ENCODE measurements at places on chromosomes 3 and 15. TPM values are rescaled to one million over a fixed set of nuclear protein-coding genes. Genes with fewer than 3 reads are reported as not detected.

- no peaks in the 10 kb centered on the region for H3K4me1 ChIP-seq
- H3K4me3 ChIP-seq = no peak overlapping the region
- no peak overlapping the region for H3K27ac ChIP-seq
- no peaks in the 10 kb centered on the region for H3K36me3 ChIP-seq
Measured at GRCh38 chr3:21216598-21216997, 534.4 kb downstream of the ZNF385D start.

CRTAP gene
- 127 TPM for total RNA-seq

SCAANT1 gene
- total RNA-seq = not detected

TPRG1 gene
- 0.71 TPM for total RNA-seq

DNA sequence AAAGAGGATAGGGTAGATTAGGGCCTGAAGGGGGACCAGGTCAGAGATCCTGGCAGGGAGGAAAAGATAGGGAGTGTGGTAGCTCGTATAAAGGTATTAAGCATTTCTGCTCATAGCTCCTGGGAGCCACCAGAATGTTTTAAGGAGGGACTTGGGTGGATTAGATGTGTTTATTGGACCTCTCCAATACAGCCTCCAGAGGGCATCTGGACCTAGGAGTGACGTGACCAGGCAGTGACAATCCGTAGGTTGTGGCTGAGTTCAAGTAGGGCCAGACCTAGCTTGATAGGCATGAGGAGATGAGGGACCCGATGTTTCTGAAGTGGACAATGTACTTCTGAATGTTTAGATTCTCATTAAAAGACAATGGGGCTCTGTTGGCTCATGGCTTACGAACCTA lies 435.2 kb downstream of the MCTP2 start:
- H3K36me3 ChIP-seq = no peaks in the 10 kb centered on the region
- peaks cover 10% of the 10 kb centered on the region for H3K4me1 ChIP-seq
- no peak overlapping the region for H3K4me3 ChIP-seq
- no peaks in the 10 kb centered on the region for H3K27me3 ChIP-seq
- no peak for DNase-seq

USP8 gene
- total RNA-seq = 47.7 TPM

GRCh38 chr3:129602730-129603560 lies 3.5 kb downstream of the PLXND1 start:
- DNase-seq = peak; percentile 60
- no peaks in the 10 kb centered on the region for H3K36me3 ChIP-seq
- H3K27ac ChIP-seq = no peak overlapping the region
- H3K27me3 ChIP-seq = peaks cover 42% of the 10 kb centered on the region
- no peak overlapping the region for H3K4me3 ChIP-seq

KBTBD13 gene
- total RNA-seq = not detected

GRCh38 chr3:122646146-122646988 lies 34.3 kb upstream of the PARP14 start:
- no peak for DNase-seq
- H3K27ac ChIP-seq = no peak overlapping the region
- peaks cover 5% of the 10 kb centered on the region for H3K4me1 ChIP-seq
- H3K4me3 ChIP-seq = no peak overlapping the region

- no peaks in the 10 kb centered on the region for H3K36me3 ChIP-seq
- H3K4me1 ChIP-seq = no peaks in the 10 kb centered on the region
- no peak overlapping the region for H3K4me3 ChIP-seq
- H3K27me3 ChIP-seq = no peaks in the 10 kb centered on the region
- H3K27ac ChIP-seq = no peak overlapping the region
Measured at GRCh38 chr3:28564211-28564610, 215.6 kb upstream of the AZI2 start.

ALAS1 gene
- 35.0 TPM for total RNA-seq

DNA sequence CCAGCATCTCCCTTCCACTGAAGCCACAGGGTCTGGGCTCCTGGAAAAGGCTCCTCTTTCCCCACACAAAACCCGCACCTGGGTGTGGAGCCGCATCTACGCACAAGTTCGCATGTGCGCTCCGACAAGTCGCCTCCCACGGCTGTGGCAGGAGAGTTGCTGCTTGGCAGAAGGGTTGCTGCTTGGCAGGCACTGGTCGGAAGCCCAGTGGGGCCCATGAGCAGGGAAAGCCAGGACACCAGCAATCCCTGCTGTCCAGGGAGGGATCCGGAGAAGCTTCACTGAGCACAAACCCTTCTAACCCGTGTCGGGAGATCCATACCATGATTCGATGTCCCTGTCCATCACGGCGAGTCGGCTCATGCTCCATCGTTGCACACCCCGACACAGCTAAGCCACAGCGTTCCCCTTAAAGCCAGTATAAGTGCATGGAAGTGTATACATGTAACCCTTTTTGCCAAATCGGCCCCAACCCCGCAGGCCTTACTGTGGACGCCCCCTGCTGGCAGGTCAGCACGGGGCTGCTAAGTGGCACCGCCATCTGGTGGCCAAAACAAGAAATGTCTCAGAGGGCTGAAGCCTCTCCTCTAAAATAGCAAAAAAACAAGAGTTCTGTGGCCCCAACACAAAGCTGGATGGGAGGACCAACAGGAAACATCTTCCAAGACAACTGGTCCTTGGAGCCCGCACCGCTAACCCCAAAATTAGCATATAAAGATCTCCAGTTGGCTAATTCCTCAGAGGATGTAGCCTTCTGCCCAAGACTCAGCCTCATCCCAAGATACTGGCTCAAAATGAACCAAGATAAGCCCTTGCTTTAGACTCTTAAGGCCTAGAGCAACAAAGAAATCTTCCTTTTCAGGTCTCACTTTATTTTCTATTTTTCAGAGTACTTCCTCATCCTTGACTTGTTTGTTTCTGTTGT lies 8.3 kb downstream of the ANKRD63 start:
- peaks cover 1% of the 10 kb centered on the region for H3K4me1 ChIP-seq
- peak; percentile 92 for DNase-seq
- no peaks in the 10 kb centered on the region for H3K36me3 ChIP-seq
- H3K4me3 ChIP-seq = no peak overlapping the region
- peaks cover 29% of the 10 kb centered on the region for H3K27me3 ChIP-seq

GRCh38 chr3:110393941-110394340 lies 677.7 kb upstream of the NECTIN3 start:
- H3K36me3 ChIP-seq = no peaks in the 10 kb centered on the region
- no peak overlapping the region for H3K27ac ChIP-seq
- no peaks in the 10 kb centered on the region for H3K27me3 ChIP-seq
- no peak for DNase-seq

TIMP4 gene
- total RNA-seq = 0.15 TPM

DNA sequence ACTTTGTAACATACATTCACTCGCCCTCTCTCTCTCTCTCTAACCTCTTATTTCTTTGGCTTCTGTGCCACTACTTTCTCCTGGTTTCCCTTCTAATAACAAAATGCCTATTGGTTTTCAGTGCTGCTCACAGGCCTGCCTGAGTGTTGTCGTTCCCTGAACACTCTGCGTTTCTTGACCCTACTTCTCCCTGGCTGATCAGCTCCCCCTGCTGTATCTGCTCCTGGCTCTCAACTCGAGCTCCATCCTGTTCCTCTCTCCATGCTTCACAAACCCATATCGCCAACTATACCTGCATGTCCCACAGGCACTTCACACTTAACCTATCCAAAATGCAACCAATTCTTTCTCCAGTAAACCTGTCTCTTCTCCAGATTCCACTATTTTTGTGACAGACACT lies 111.4 kb downstream of the OPA1 start:
- H3K4me1 ChIP-seq = peaks cover 29% of the 10 kb centered on the region
- H3K27ac ChIP-seq = no peak overlapping the region
- peaks cover 30% of the 10 kb centered on the region for H3K27me3 ChIP-seq

GRCh38 chr3:106685745-106686144 lies 691.5 kb upstream of the CCDC54 start:
- H3K4me1 ChIP-seq = peaks cover 10% of the 10 kb centered on the region
- H3K27ac ChIP-seq = no peak overlapping the region
- H3K36me3 ChIP-seq = no peaks in the 10 kb centered on the region
- no peaks in the 10 kb centered on the region for H3K27me3 ChIP-seq
- no peak for DNase-seq
- H3K4me3 ChIP-seq = no peak overlapping the region

- H3K4me1 ChIP-seq = no peaks in the 10 kb centered on the region
- H3K36me3 ChIP-seq = no peaks in the 10 kb centered on the region
- no peak overlapping the region for H3K27ac ChIP-seq
Measured at GRCh38 chr3:30397030-30397429, 209.4 kb upstream of the TGFBR2 start.

DNA sequence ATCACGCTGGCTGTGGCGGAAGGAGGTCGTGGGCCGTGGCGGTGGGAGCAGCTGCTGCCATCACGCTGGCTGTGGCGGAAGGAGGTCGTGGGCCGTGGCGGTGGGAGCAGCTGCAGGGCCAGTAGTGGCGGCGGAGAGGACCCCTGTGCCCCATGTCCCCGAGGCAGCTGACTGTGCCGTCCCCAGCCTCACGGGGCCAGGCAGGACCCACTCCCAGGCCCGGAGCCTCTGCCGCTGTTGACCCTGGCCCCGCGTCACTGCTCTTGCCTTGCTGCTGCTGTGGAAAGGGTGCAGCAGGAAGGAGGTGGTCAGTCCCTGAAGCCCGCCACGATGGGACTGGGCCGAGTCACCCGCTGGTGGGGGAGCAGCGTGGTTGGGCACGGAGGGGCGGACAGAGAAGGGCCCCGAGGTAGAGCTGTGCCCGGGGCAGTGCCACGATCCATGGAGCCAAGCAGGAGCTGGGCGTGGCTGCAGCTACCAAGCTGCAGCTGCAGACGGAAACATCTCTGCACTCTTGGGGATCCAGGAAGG lies 71.2 kb downstream of the GLB1 start:
- H3K27me3 ChIP-seq = no peaks in the 10 kb centered on the region
- DNase-seq = no peak
- H3K36me3 ChIP-seq = no peaks in the 10 kb centered on the region
- peaks cover 7% of the 10 kb centered on the region for H3K4me1 ChIP-seq
- no peak overlapping the region for H3K27ac ChIP-seq

DNA sequence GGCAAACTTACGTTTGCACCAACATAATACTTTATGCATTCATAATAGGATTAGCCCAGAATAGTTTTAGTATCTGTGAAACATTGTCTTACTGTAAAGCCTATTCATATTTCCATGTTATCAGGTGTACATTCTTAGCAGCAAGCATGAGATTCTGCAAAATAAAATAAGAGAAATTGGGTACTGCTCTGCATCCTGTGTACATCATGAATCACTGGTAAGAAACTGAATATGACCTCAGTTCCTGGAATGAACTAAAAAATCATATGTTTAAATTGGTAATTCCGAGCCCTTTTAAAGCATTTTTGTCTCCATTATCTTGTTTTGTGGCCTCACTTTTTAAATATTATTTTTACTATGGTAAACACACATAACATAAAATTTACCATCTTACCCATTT lies 605.1 kb downstream of the ROBO1 start:
- H3K36me3 ChIP-seq = no peaks in the 10 kb centered on the region
- H3K4me1 ChIP-seq = no peaks in the 10 kb centered on the region
- DNase-seq = no peak
- no peak overlapping the region for H3K4me3 ChIP-seq

DNA sequence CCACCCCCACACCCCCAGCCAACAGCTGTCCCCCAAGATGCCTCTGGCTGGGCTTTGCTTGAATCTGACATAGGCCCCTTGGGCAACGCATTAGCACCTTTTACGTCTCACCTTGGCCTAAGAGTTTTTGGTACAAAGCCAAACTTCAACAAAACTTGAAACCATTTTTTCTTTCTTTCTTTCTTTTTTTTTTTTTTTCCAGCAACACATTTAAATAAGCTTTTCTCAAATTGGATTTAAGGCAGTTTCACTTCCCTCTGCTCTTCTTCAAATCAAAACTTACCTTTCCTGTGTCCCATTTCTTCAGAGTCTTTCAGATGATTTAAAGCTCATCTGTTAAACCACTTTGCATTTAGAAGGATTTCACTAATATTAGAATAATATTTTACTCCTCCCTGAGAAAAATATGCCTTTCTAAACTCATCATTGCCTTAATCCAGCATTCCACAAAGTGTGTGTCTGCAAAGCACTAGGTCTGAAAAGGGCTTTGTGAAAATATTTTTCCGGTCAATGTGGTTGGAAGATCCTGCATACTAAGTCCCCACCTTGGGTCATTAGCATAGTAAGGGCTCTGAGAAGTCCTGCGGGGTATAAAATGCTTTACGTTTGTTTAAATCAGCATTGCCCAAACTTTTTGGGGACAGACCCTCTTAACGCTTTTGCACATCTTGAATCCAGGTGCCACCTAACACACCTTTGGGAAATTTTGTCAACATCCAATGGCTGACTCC lies 217.0 kb downstream of the TLE3 start:
- no peak for DNase-seq
- no peaks in the 10 kb centered on the region for H3K36me3 ChIP-seq
- H3K27me3 ChIP-seq = no peaks in the 10 kb centered on the region
- no peak overlapping the region for H3K27ac ChIP-seq
- no peak overlapping the region for H3K4me3 ChIP-seq
- H3K4me1 ChIP-seq = peaks cover 8% of the 10 kb centered on the region

DNA sequence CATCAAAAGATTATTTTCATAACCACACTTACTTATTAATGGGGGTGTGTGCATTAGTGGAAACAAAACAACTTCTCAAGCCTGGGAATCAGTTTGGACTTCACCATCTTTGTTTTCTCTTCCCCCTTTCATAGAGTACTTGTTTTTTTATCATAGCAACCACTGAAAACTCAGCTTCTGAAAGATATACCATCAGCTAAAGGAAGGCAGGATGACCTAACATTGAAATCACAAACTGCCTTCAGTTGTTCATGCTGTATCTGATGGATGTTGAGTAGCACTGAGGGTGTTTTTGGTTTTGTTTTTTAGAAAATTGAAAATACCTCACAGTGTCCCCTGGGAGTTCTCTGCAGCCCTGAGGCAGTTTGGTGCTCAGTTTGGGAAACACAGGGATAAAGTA lies 46.5 kb downstream of the NEK10 start:
- no peaks in the 10 kb centered on the region for H3K4me1 ChIP-seq
- H3K4me3 ChIP-seq = no peak overlapping the region
- no peak overlapping the region for H3K27ac ChIP-seq
- no peaks in the 10 kb centered on the region for H3K27me3 ChIP-seq
- no peak for DNase-seq
- H3K36me3 ChIP-seq = no peaks in the 10 kb centered on the region

HGD gene
- 0.28 TPM for total RNA-seq

EPM2AIP1 gene
- total RNA-seq = 27.4 TPM

GRCh38 chr15:39594446-39595337 lies 13.8 kb downstream of the THBS1 start:
- no peaks in the 10 kb centered on the region for H3K36me3 ChIP-seq
- peaks cover 3% of the 10 kb centered on the region for H3K4me1 ChIP-seq
- no peak for DNase-seq
- no peak overlapping the region for H3K4me3 ChIP-seq
- H3K27ac ChIP-seq = no peak overlapping the region

GRCh38 chr3:14411988-14412387 lies 9.6 kb downstream of the SLC6A6 start:
- H3K27ac ChIP-seq = no peak overlapping the region
- H3K4me1 ChIP-seq = peaks cover 24% of the 10 kb centered on the region
- no peaks in the 10 kb centered on the region for H3K27me3 ChIP-seq
- peak; percentile 47 for DNase-seq

TMEM212 gene
- total RNA-seq = not detected

DNA sequence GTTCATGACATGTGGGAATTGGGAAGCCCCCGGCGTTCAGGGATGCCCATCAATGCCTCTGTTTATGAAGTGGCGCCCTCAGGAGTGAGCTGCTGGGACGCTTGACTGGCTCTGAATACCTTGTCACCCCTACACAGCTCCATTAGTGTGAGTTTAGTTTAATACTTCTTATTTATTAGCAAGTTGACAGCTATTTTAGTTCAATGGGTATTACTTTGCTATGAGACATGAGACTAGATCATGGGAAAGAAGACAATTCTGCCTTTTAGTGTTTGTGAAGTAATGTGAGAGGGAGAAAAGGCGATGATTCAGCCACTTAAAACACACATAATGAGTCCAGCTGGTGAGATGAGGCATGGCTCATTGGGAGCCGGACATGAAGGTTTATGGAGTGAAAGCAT lies 678.5 kb downstream of the NR2F2 start:
- no peaks in the 10 kb centered on the region for H3K27me3 ChIP-seq
- H3K4me3 ChIP-seq = no peak overlapping the region
- DNase-seq = no peak
- no peaks in the 10 kb centered on the region for H3K36me3 ChIP-seq
- H3K27ac ChIP-seq = no peak overlapping the region

ZNF860 gene
- 0.22 TPM for total RNA-seq

All from neural progenitor cell (in vitro differentiated cells).